Neural crest cell (in vitro differentiated cells): ENCODE measurements at places on chromosomes 11 and 22.

GRCh38 chr11:57228600-57228999, 8.4 kb downstream of the APLNR start:
- DNase-seq, result no peak

- DNase-seq, result peak; percentile 62
These were observed 859 bp upstream of the FGF19 start for GRCh38 chr11:69704508-69705253.

DNA sequence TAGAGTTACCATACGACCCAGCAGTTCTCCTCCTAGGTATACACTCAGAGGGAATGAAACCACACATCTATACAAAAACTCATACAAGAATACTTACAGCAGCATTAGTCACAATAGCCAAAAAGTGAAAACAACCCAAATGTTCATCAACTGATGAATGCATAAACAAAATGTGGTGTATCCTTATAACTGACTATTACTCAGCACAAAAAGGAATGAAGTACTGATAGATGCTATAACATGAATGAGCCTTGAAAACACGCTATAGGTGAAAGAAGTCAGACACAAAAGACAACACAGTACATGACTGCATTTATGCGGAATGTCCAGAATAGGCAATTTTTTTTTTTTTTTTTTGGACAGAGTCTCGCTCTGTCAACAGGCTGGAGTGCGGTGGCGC, 23.1 kb downstream of the NCAPD3 start:
- no peak for DNase-seq

GRCh38 chr11:119421941-119422808, 797 bp downstream of the THY1 start:
- DNase-seq, result peak; percentile 48

- no peak for DNase-seq
These were observed 44.9 kb downstream of the GRAMD1B start for GRCh38 chr11:123474994-123475393.

GRCh38 chr22:39967103-39967829, 7.1 kb downstream of the TMA7B start:
- no peak for DNase-seq

- no peak for DNase-seq
These were observed 261.7 kb downstream of the TENM4 start for GRCh38 chr11:79179087-79179486.

DNA sequence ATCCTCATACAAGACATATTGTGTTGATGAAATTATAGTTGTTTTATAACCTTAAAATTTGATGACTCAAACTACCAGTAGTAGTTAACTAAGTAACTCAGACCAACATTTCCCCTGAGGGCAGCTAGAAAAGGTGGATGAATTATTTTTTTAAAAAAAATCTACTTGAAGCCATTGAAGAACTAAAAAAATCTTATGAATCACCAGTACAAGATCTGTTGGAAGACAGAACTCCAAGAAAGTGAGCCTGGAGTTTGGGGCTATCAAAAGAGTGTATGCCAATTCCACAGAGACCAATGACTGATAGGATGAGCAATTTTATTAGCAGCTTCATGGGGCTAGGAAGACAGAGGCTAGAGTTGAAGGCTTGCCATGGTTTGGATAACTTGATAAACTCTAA, 72.4 kb downstream of the CYP2R1 start:
- DNase-seq, result no peak

DNA sequence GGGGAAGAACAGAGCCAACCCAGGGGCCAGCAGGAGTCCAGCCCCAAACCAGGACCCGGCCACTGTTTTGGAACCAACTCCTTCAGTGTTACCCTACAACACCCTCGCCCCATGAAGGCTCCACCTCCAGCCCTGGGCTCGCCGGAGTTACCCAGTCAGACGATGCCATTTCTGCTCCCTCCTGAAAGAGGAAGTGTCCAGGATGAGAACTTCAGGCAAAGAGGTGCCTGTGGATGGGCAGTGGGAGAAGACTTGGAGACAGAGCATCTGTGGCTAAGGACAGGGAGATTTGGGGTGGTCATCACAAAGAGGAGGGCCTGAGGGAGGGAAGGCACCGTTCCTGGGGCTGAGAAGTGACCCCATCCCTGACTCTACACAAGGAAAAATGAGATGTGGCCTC, 14.0 kb downstream of the APOBEC3B start:
- DNase-seq, result no peak

DNA sequence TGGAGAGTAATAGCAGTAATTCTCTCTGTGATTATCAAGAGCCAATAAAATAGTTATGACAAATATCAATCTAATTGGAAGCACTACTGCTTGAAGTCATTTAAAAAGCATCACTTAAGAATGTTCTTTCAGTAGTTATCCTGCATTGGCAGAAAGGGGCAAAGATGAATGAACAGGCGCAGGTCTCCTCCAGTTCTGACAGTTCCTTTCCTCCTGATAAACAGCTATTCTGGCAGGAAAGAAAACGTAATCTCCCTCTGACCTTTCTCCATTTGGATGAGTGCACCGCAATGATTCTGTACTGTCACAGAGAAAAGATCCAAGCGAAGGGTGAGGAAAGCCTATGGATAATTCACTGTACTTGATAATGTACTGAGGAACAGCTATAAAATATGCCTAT, 521.5 kb downstream of the LRRC4C start:
- no peak for DNase-seq

DNA sequence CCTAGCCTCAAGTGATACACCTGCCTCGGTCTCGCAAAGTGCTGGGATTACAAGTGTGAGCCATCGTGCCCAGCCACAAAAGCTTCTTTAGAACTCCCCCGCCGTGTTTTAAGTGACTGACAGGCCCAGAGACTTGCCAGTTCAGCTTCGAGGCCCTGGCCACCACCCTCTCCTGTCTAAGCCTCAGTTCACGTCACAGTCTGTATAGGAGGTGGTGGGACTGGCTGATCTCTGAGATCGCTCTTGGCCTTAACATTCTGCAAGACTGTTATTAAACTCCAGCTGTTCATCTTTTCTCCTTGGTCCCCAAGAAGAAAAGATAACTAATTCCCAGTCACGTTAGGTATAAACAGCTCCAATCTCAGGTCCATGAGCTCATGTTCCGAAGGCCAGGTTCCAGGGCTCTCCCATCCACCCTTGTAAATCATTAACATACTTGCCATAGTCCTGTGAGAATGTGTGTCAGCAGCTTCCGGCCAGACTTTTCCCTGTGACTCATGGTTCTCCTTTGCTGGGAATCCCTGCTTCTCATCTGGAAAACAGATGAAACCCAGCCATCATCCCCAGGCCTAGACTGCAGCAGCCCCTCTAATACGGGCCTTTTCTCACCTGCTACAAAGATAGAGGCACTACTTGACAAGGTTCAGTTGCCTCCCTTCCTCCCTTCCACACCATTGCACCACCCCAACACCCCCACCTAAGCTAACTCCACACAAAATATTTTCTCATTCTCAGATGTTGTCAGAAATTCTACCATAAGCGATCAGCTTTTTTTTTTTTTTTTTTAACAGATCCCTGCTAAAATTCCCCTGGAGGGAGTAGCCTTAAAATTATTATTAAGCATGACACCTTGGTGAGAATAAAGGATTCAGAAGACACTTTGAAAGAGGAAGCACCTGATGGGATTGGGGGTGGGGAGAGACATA, 5.6 kb upstream of the KIAA0930 start:
- no peak for DNase-seq

DNA sequence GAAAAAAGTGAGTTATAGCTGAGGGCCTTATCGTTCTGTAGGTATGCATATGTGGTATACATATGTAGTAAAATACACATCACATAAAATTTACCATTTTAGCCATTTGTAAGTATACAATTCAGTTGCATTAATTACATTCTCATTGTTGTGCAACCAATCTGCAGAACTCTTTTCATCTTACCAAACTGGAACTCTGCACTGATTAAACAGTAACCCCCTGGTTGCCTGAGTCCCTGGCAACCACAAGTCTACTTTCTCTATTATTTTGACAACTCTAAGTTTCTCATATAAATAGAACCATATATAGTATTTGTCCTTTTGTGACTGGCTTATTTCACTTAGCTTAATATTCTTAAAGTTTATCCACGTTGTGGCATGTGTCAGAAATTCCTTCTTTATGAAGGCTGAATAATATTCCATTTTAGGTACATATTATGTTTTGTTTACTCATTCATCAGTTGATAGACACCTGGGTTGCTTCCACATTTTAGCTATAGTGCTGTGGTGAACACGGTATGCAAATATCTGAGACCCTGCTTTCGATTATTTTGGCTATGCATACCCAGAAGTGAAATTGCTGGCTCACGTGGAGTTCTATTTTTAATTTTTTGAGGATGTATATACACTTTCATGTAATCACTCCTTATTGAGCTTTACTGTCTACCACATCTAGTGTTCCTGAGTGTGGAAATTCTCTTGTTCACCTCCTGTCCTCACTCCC, 1.6 kb upstream of the DDX10 start:
- DNase-seq, result no peak

DNA sequence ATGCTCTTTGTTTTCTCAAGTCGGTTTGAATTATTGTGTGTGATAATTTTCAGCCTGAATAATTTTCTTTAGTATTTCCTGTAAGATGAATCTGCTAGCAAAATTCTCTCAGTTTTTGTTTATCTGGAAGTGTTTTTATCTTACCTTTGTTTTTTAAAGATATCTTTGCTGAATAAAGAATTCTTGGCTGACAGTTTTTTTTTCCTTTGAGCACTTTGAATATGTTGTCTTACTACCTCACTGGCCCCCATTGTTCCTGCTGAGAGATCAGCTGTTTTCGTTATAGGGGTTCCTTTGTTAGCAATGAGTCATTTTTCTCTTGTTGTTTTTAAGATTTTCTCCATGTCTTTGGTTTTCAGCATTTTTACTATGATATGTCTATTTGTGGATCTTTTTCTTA, 63.0 kb downstream of the HORMAD2 start:
- no peak for DNase-seq

GRCh38 chr11:132336781-132337535, 966.5 kb downstream of the NTM start:
- no peak for DNase-seq

DNA sequence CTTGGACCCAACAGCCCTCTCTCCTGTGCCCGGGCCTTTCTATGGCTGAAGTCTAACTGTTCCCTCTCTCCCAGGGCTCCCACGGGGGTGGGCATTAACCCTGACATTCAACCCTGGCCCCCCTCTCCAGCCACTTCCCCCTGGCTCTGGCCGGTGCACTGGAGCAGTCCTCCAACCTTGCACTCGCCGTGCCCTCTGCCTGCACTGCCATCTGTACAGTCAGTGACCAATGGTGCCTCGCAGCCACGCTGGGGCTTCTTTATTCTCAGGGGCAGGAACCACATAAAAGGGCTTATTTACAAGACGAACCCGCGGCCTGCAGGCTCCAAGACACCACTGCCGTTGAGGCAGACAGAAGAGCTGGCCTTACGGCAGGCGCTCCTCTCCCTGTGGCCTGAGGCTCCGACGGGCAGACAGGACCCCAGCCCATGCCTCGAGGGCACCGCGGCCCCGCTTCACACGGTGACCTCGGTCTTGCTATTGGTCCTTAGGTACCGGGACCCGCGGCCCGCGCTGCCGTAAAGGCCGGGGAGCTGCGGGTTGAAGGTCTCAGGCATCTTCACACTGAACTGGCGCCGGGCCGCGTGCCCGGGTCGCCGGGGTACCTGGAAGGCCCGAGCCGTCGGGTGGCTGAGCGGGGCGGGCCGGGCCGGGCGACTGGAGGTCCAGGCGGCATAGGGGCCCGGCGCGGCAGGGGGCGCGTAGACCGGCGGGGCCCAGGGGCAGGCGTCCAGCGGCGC, 5.4 kb downstream of the SHISA8 start:
- no peak for DNase-seq

- no peak for DNase-seq
These were observed 37.3 kb downstream of the PHF21B start for GRCh38 chr22:44972363-44973083.

DNA sequence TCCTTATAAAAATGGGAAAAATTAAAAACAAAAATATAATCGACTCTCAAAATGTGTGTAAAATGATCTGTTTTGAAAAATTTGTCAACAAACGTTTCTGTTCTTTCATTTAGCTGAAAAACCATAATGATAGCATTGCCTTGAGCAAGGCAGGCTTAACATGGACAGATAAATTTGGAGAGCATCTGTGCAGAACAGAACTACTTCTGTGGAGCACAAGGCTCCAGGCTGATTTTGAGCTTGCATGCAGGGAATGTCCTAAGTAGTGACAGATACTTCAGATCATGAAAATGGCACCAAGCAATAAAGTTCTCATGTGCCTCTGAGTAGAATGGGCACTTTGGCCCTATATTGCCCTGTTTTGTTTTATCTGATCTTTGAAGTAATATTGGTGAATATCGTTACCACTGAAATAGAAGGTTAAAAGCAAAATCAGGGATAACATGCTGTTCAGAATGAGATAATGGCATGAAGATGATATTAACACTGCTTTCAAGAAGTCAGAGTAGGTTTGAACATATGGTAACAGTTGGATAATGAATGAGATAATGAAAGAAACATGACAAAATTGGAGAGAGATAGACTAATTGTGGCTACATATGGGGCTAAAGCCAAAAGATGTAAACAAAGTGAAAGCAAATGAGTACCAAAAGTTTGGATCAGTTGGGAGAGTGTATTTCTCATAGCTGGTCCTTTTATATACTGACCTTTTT, 730.5 kb upstream of the CCDC179 start:
- no peak for DNase-seq

GRCh38 chr11:65891219-65892136, 1.0 kb downstream of the CCDC85B start:
- DNase-seq, result no peak

DNA sequence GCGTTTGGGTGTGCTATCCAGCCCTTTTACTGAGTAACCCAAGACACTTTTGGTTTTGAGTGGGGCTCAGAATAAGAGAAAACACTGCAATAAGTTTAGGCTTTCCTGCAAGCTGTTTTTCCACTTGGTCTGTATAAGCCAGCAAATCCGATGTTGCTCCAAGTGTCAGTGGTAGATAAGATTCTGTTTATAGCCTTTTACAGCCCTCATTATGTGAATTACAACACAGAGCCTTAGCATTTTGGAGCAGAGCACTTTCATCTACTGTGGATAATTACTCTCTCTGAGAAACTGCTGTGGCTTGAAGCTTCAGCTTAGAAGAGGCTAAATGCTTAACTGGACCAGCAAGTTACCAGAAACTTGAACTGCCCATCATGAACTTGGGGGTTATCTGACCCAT, 601.1 kb downstream of the JRKL start:
- no peak for DNase-seq

DNA sequence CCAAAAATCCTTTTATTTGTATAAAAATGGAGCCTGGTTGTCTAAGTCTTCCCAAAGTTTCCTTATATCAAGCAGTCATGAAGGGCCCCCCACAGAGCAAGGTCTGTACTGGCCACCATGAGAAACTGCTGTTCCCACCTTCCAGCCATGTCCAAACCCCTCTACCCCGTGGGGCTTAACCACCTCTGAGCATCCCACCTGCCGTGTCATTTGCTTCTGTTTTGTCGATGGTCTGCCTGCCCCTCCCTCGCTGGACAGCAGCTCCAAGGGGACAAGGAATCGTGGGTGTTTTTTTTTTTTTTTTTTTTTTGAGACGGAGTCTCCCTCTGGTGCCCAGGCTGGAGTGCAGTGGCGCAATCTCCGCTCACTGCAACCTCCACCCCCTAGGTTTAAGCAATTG, 11.1 kb upstream of the ANO1 start:
- no peak for DNase-seq

GRCh38 chr22:38881997-38882879, 10.2 kb upstream of the CBX6 start:
- DNase-seq, result no peak

- DNase-seq, result no peak
These were observed 299.1 kb downstream of the KIRREL3 start for GRCh38 chr11:126701520-126701897.
